ENCODE measurements at places on chromosomes 4 and X.

- DNase-seq, result no peak
These were observed 16.8 kb downstream of the DCAF8L1 start for GRCh38 chrX:27964432-27964831.

DNA sequence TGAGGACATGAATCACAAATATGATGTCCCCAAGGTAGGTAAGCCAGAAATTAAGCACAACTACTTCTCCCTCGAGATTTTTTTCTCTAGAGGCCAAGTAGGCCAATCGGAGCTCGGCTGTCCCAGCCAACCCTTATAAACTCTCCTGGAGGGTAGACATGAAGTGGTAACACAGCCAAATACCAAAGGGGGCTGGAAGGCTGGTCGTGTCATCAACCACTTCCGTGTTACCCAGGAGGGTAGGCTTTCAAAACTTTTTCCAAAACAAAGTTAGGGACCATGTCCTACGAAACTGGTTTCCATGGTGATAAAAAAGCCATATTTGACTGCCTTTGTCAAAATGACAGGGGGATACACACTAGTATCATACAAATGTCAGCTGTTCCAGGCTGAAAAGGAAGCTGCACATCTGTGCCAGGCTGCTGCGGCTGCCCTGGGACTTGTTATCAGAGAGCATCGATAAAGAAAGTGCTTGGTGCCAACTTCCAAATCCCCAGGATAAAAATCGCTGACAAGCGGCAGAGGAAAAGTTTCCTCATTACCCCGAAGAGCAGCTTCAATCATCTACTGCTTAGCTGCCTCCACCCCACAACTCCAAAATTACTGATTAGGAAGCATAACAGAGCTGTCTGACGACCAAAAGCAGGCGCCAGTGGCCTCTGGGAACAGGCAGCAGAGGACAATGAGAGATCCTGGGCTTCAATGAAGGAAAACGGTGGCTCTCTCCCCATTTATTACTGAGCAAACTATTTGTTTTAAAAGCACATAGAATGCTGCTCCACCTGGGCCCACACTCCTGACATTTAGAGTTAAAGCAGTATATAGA lies 20.8 kb downstream of the BCOR start:
- DNase-seq, result no peak

DNA sequence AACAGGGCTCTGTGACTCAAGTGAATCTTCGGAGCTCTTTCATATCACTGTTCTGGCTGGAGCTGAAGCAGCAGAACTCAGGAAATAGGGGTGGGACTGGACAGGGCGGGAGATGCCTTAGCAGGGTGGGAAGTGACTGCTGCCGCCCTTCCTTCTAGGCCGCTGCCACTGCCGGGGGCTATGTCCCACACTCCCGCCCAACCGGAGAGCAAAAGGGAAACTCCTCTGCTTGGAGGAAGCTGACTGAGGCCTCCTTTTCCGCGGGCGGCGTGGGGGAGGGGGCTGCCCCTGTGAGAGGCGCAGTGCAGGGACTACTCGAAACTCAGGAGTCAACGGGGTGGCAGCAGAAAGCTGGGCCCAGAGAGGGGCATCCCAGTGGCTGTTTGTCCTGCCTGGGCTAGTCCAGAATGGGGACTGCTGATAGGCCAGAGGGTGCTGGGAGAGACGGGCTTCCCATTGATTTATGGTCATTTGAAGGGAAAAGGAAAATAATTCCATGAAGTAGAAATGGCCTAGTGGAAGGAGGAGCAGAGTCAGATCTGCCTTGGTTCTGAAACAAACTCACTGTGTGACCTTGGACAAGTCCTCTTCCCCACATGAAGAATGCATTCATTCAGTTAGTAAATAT lies 36.9 kb downstream of the STARD8 start:
- no peak for DNase-seq

GRCh38 chr4:80705311-80705710 lies 325.2 kb upstream of the BMP3 start:
- no peak for DNase-seq

DNA sequence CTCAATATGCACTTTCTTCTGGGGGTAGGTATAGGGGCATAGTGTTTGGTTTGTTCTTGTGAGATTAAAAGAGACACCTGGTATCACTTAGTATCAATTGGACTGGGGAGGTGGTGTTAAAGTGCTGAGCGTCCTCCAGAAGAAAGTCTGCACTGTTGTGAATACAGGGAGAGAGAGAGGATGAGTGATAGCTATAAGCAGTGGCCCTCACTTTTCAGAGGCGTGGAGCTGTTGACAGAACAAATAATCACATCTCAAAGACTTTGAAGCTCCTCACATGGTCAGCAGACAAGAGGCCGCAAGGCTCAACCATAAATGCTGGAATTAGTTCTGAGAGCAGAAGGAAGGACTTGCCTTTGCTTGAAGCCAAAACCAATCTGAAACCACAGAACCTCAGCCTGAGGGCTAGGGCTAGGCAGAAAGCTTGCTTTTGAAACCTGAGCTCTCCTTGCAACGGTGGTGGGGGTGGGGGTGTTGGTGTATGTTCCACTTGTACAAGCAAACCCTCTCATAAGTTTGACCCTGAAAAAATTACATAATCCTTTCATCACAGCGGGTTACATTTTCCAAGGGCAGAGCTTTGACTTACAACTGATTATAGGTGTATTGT lies 123.2 kb upstream of the SCML1 start:
- no peak for DNase-seq

- no peak for DNase-seq
These were observed 100.5 kb upstream of the PCDH7 start for GRCh38 chr4:30619679-30620078.

Data from activated CD4-positive, CD25-positive, alpha-beta regulatory T cell (primary cell).